ENCODE measurements at places on chromosomes 7 and 10.

DNA sequence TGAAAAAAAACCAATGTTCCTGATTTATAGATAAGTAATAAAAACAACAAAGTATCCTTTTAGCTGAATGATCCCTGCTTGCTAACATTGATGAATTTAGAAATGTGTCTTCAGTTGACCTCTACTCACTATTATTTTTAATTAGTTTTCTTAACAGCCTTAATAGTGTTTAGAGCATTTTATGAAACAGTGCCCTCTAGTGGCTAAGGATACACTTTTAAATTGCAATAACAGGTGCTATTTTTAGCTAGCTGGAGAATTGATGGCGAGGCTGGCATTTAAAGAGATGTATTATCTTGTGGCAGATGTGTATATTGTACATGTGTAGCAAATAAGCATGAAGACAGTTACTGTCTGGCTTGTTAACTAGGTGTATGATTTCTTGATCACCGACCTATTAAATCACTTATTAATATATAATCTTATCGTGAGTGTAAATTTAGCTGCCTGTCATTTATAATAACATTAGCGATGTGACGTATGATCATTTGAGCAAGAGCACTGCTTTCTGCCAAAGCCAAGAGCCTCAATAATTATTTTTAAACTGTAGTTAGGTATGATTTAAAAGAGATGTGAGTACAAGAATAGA, 451.9 kb downstream of the DPP6 start:
- no peak for DNase-seq

DNA sequence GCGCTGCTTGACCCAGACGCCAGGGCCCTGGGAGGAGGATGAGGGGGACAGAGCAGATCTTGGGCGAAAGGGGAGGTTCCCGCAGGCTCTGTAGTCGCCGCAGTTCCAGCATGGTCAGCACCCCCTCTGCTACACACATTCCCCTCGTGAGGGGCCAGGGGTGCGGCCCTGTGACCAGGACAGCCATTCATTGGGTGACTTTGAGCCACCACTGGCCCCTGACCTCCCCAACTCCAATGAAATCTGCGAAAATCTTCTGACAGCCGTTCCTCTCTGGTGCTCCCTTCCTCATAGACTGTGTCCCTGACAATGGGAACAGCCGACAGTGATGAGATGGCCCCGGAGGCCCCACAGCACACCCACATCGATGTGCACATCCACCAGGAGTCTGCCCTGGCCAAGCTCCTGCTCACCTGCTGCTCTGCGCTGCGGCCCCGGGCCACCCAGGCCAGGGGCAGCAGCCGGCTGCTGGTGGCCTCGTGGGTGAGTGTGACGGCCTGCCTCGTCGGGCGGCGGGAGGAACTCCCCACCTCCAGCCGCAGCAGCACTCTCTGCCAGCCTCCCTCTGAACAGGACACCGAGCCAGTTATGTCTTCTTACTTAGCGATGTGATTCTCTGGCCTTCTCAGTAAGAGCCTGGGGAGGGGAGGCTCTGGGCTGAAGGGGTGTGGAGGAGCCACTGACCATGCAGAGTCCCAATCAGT, 825 bp downstream of the TMEM176A start:
- no peak for DNase-seq

DNA sequence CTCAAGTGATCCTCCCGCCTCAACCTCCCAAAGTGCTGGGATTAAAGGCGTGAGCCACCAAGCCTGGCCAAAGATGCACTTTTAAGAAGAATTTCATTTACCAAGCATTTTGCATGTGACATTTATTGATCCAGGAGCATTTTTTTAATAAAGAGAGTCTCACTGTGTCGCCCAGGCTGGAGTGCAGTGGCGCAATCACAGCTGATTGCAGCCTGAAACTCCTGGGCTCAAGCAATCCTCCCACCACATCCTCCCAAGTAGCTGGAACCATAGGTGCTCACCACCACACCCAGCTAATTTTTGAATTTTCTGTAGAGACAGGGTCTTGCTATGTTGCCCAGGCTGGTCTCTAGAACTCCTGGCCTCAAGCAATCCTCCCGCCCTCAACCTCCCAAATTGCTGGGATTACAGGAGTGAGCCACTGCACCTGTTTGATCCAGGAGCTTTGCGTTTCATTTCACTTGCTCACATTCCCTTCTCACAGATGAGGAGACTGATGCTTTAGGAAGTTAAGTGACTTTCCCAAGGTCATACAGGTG, 4.4 kb upstream of the TBL2 start:
- no peak for DNase-seq

DNA sequence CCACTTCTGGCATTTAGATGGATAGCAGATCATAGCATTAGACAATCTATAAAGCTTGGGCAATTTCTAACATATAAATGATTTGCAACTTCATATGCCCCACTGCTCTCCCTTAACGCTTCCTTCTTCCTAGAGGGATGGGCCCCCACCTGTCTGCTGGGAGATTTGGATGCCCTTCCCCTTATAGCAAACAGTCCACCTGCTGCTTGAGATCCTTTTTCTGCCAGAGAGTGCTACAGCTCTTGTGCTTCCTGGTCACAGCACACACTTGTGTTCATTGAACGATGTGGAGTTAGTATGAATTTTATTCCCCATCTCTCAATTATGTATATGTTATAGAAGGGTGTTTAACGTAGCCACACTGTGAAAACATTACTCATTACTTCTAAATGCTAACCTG, 10.4 kb upstream of the PCGF5 start:
- DNase-seq = no peak

GRCh38 chr10:119336599-119336998, 129.2 kb downstream of the GRK5 start:
- no peak for DNase-seq

- no peak for DNase-seq
Observed at GRCh38 chr7:149569726-149570422, 72.3 kb upstream of the ZNF746 start.

- peak; percentile 13 for DNase-seq
Observed at GRCh38 chr7:21507627-21508343, 35.1 kb upstream of the DNAH11 start.

- no peak for DNase-seq
Observed at GRCh38 chr7:76054123-76055120, 6.5 kb downstream of the MDH2 start.

DNA sequence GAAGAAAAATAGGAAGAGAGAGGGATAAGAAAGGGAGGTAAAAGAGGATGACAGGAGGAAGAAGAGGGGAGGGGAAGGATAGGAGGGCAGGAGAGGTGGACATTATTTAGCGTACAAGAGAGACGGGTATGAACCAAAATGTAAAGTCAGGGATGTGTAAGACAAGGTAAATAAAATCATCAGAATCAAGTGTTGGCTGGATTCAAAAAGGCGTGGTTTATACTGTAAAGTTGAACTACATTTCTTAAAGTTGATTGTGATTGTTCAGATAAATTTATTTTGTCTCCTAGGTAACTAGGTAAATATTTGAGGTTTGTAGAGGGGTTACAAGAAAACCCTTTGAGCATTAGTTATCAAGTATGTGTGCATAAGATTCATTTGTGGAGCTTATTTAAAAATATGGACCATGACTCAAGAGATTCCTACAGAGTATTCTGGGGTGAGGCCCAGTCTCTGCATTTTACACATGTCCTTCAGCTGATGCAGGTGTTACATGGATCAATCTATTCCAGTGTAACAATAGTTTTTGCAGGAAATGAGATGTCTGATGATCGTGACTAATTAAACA, 512.1 kb upstream of the MBL2 start:
- no peak for DNase-seq

DNA sequence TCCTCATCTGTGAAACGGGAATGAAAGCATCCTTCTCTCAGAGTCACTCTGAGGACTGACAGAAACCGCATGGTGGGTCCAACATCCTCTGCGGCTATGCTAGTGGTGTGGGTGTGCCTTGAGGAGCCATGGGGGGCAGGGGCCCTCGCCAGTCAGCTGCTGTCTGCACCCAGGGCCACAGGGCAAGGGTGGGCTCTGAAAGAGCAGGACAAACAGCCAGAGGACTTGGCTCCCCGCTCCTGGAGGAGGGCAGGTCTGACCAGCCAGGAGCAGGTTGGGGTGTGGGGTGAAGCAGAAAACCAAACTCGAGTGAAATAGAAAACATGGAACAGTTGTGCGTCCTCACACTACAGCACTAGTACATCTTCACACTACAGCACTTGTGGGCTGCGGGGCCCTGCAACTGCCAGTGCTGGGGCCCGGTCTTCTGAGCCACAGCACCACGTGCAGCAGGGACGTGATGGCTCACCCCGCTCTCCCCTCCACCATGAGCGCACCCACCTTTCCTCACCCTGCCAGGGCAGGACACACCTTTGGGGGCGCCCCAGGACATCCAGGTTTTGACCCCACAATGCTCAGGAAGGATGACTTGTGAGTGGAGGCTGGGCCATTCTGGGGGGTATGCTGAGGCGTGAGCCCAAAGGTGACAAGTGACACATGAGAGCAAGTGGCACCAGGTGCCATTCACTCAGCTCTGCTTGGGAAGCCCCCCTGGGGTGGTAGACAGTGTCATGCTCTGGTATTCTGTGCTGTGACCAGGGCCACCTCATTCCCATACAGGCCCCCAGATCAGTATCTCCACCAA, 96.1 kb upstream of the RET start:
- DNase-seq = no peak

- DNase-seq = no peak
Observed at GRCh38 chr10:125868372-125868975, 12.6 kb downstream of the DHX32 start.

DNA sequence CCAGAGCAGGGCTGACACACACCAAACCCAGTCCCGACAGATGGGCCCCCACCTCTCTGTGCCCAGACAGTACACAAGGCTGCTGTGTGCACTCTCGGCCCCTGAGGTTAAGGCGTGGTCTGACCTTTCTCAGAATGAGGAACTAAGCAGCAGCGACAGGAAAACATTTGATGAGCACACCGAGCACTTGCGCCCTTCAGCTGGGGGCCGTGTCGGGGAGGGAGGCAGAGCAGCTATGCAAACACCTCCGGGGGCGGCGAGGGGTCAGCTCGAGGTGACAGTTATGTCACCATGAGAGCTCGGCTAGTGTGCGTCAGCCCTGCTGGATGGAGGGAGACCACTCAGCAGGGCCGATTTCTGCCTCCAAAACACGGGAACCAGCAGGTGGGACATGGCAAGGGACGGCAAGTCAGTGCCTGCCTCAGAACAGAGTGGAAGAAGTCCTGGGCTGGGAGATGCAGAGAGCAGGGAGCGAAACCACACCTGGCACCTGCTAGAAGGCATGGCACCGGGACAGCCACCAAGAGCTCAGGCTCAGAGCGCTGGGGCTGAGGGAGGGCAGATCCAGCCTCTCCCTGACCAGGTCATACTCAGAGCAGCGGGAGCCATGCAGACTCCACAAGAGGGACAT, 57.4 kb downstream of the CHST15 start:
- peak; percentile 11 for DNase-seq

DNA sequence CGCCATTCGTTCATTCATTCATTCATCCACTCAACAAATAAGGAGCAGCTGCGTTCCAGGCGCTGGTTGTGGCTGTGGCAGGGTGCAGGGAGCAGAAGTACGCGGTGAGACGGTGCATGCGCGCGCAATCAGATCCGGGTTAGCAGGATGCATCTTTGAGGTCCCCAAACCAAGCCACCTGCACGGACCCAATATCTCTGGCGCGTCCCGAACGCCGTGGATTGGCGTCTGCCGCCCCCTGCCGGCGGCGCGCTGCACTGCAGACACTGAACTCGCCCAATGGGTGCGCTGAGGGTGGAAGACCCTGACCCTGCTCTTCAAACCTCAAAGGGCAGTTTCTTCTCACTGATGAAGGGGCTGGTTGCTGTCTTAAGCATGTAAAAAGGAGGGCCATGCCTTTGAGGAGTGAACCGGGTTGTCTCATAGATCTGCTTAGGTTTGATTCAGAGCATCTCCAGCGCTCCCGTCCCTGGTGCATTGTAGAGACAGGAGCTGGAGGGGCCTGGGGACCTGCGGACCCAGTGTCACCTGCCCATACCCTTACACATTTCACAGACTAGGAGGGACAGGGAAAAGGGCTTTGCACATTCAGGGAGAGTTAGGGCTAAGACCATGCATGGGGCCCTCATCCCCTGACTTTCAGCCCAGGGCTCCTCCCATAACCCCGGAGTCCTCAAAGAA, 102.5 kb downstream of the RAMP3 start:
- DNase-seq = peak; percentile 72

- no peak for DNase-seq
Observed at GRCh38 chr10:80760914-80761371, 223.2 kb downstream of the SH2D4B start.

DNA sequence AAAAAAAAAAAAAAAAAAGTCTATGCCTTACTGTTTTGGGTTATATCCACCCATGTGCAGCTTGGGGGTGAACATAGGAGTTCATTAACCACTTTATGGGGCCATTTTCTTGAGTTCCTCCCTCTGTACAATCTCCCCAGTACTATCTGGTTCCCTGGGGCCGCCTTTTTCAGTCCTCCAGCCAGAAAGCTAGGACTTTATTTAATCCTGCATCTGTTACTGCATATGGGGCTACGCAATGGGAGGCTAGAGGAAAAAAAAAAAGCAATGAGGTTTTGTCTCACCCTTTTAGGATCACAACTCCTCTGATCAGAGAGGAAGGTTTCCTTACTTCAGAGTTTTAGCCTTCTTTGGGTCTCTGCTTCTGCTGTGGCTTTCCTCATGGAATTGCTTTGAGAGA, 51.0 kb downstream of the BTRC start:
- no peak for DNase-seq

DNA sequence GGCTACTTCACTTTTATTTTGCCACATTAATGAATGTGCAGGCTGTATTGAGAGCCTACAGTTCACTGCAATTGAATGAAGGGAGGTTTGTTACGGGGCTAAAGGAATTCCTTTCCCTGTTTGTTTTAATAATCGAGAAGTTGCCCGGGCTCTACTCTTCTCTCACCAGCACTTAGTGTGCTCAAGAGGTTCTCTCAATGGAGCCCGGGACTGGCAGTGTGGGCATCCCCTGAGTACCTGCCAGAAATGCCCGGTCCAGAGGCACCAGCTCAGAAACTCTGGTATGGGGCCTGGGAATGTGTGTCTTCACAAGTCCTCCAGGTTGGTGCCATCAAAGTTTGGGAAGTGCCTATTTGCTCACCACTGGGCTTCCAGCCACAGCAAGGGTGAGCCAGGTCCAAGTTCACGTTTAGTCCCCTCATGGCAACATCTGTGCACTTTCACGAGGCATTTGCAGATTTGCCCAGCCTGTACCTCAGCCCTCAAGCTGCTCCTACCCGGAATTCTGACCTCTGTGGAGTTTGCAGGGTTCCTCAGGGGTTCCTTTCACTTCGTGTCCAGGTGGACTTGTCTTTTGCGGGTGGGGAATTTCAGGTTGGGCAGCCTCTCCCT, 622.4 kb downstream of the SDK1 start:
- no peak for DNase-seq

- no peak for DNase-seq
Observed at GRCh38 chr7:88668591-88668990, 90.9 kb upstream of the ZNF804B start.

Data from activated T-cell treated with anti-CD3 and anti-CD28 coated beads for 48 hours (primary cell).